ENCODE measurements at places on chromosomes 2 and 18. TPM values are rescaled to one million over a fixed set of nuclear protein-coding genes. Genes with fewer than 3 reads are reported as not detected.

Gene HOXD13
- total RNA-seq = not detected

Gene CNTNAP5
- 3.3 TPM for total RNA-seq

Gene NPPC
- total RNA-seq = 0.39 TPM

Gene MPV17
- total RNA-seq = 39.5 TPM

Gene RGPD3
- total RNA-seq = 0.16 TPM

Gene SLC9A4
- total RNA-seq = 0.32 TPM

Gene SDC1
- 65.3 TPM for total RNA-seq

Gene EN1
- total RNA-seq = not detected

Gene CYS1
- 5.1 TPM for total RNA-seq

Gene GPR155
- total RNA-seq = 4.7 TPM

Gene SH3RF3
- 3.0 TPM for total RNA-seq

Gene FBLN7
- 2.2 TPM for total RNA-seq
